ENCODE measurements at places on chromosomes 7 and 10.

DNA sequence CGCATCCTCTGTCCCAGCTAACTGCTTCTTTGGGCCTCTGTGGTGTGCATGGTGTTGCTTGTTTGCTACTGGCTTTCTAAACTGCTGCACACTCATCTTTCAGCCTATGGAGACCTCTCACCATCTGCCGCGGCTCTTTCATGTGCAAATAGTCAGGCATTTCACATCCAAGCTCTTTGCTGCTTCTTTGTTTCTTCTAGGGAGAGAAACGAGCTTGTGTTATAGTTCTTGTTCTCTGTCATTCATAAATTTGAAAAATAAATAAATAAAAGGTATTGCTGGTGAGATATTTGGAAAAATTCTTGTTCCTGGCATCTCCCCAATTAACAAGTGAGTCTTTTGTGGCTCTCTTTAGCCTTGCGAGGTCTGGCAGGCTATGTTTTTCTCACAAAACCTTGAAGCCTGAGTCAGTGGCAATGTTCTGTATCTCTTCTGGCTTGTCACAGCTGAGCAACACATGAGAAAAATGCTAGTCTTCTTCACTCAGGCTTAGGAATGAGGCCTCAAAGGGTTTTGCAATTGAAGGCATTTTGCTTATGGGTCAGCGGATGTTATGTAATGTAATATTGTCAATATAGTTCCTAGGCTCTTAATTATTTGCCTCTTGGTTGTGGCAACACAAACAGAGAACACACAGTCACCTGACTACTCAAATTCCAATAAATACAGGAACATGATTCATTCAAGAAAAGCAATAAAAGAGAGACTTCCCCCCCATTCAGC, 274.0 kb downstream of the FRMD4A start:
- no peak for DNase-seq

- no peak for DNase-seq
Measured at GRCh38 chr10:127148066-127148932, 48.1 kb downstream of the INSYN2A start.

DNA sequence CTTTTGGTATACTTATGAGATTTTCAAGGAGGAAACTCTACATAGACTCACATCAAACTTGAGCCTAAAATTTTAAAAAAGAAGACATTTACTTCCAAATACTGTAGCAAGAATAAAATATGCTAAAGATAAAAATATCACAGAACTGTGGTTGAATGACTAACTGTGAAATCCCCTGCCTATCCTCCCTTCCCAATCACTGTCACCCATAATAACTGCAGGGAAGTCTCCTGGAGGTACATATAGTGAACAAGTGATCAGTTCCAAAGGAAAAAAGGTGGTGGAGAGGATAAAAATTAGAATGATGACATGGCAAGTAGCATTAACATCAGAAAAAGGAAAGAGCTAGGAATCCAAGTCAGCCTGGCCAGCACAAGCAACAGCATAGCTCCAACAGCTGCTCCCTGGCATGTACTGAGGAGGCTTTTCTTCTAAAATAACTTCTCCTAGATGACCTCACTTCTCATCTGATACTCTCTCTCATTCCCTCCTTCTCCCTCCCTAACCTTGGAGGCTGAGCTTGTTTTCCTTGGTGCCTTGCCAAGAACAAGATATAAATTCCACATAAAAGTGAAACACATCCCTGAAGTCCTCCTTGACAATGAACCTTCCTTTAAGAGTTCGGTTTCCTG, 124.0 kb downstream of the IQUB start:
- DNase-seq = no peak

- DNase-seq = no peak
Measured at GRCh38 chr7:141889321-141889720, 26.9 kb upstream of the OR9A4 start.

DNA sequence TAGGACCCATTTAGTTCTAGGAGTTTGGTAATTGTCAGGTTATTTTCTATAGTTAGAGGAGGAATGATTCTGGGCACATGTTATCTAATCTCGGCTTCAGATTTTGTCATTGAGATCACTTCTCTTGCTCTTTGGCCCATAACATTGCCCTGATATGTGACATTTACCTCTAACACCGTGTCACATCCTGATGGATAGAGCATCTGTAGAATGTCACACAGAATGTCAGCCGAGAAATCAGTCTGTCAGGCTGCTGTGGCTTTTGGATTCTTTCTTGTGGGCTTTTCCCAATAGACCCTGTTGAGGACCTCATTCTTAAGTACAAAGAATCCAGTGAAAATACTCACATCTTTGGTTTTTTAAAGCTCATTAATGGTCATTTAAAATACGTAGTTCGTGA, 142.4 kb downstream of the LRRC4 start:
- no peak for DNase-seq

DNA sequence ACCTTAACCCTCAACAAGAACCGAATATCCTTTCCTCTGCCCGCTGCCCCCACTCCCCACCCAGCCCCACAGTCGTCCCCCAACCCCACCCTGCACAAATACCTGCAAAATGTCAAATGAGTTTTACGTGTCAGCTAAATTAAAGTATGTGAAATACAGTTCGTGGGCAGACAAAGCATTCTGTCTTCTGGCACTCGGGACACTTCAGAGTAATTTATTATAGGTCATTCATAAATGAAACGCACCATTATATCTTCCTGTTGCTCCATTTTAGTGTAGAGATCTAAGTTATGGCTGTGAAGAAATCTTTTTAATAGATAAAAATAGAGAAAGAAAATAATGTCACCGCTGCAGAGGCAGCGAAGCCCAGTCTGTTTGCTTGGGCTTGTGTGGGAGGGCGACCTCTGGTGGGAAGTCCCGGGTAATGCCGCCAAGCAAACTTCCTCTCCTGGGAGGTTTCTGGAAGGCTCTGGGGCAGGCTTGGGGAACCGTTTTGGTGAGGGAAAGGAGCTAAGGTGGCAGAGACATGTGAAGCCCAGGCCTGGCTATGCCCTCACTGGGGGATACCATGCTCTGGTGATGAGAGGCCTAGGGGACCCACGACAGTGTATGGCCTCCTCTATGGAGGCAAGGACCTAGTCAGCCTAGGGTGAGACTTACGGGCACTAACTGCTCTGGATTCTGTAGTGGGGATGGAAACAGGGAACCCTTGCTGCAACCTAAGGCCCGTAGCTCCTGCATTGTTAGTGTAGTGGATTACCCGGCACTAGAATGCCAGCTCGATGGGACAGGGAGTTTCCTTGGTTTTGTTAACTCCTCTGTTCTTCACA, 604.9 kb downstream of the LRMDA start:
- peak; percentile 8 for DNase-seq

DNA sequence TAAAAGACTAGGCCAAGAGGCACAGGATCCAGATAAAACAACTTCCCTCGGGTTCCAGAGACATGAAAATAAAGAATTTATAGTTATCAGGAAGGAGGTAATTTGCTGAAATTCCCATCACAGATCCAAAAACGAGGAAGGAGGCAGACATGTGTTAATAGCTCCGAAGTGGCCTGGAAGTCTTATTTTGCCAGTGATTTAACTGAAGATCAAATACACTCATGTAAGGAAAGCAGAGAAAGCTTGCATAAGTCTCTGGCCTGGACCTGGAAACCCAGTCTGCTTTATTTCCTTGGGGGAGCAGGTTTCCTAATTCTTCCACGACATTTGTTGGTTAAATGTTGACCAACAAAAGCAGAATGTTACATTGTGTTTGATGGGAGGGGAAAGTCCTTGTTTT, 498.7 kb upstream of the C7orf33 start:
- no peak for DNase-seq

DNA sequence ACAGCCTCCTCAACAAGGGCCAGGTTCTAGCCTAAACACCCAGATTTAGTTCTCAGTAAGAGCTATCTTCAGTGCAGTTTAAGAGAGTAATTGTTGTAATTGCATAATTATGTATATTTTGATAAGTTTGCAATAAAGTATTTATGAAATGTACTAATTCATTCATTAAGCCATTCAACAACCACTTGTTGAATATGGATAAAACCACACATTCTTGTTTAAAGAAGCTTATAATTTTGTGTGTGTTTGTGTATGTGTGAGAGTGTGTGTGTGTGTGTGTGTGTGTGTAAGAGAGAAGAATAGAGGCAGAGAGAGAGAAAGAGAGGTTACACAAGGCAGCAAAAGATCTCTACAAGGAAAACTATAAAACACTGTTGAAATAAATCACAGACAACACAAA, 115.0 kb upstream of the SLC25A13 start:
- DNase-seq = no peak

GRCh38 chr10:1483246-1483645, 254.1 kb downstream of the ADARB2 start:
- DNase-seq = no peak

- DNase-seq = no peak
Measured at GRCh38 chr10:80405626-80406025, 2.7 kb upstream of the PRXL2A start.

DNA sequence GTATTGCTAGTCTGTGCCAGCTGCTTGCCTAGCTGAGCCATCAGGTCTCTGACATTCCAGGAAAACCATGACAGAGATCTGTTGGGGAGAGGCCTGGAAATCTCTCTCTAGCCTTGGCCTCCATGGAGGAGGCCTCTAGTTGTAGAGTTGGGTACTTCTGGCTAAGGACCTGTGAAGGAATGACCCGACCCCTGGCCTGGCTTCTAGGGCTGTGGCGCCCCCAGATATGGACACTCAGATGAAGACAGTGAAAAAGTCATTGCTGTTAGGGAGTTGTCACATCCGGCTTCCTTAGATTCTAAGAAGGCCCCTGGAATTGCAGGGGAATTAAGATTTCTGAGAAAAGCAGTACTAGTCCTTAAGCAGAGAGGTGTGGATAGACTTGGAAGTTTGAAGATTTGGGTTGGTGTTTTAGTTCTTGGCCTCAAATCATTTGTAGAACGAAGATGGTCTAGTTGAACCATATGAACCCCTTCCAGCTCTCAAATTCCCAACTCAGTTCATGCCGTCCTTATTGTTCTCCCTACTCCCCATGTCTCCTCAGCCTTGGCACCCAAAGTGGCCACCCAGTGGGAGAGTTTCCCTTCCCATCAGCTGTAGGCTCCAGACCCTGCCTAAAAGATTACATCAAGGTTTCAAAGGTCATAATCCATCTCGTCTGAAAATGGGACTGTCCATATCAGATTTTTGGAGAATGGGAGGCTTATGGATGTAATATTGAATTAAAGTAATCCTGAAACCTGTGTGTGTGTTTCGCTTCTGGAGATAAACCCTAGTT, 7.0 kb downstream of the HHEX start:
- no peak for DNase-seq

- no peak for DNase-seq
Measured at GRCh38 chr7:23532490-23533237, 883 bp upstream of the TRA2A start.

GRCh38 chr7:2530071-2530987, 10.8 kb downstream of the LFNG start:
- no peak for DNase-seq

- no peak for DNase-seq
Measured at GRCh38 chr7:31751726-31752125, 64.7 kb downstream of the PPP1R17 start.

DNA sequence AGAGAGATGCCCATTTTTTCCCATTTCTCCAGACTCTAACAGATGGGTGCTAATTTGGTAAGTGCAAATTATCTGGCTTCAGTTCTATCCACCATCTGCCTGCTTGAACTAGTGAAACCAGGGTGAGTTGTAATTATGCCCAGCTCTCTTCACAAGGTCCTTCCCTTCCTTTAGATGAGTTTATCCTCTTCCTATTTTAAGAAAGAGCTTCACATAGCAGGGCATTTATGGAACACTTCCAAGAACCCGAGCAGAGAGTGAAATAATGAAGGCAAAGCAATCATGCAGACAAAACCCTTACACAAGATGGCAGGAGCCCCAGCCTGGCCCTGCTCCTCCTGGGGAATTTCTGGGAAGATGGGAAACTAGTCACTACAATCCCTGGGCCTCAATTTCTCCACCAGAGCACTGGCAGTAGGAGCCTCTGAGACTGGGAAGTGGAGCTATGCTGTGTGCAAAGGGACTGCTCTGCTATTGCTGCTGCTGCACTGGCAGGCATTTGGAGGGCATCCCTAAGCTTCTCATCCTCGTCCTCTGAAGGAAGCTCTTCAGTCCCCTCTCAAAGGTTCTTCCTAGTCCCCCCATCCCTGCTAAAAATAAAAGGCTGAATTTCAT, 33.7 kb upstream of the PLXNA4 start:
- no peak for DNase-seq

- no peak for DNase-seq
Measured at GRCh38 chr10:126165874-126166273, 222.4 kb downstream of the ADAM12 start.

GRCh38 chr7:133110312-133110711, 28.4 kb upstream of the CHCHD3 start:
- no peak for DNase-seq

GRCh38 chr7:152073352-152073751, 47.9 kb downstream of the GALNT11 start:
- DNase-seq = no peak

- no peak for DNase-seq
Measured at GRCh38 chr10:95506056-95506737, 55.0 kb downstream of the SORBS1 start.

DNA sequence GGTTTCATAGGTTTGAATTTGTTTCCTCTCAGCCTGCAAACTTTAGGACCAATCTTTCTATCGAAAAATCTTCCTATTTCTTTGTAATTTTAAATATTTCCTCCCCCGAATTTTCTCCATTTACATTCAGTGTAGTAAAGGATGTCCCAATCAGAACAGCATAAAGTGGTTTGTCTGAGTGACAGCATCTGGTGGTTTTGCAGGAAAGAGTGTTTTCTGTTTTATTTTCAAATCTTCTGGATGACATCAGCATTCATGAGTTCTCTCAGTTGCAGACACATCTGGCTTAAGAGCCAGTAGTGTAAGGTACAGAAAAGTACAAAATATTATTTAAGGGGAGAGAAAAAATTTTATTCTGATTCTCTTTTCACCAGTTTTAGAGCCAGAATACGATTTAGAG, 634.8 kb downstream of the PHTF2 start:
- DNase-seq = no peak

DNA sequence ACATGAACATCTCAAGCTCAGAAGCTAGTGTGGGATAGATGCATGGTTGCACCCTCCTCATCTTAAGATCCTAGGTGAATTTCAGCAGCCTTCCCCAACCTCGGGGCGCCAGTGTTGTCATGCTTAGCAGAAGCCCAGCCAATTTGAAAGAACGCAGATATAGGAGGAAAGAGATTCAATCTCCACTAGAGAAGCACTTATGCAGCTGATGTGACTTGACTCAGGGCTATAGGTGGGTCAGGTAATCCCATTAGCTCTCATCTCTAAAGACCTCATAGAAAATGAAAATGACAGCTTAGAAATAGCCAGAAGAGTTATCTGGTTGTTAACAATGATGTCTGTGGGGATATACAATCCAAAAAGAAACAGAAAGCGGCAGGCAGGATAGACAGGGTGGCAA, 310.5 kb downstream of the GPAM start:
- no peak for DNase-seq

GRCh38 chr10:114685456-114685855, 27.4 kb upstream of the ABLIM1 start:
- no peak for DNase-seq

- no peak for DNase-seq
Measured at GRCh38 chr7:138257459-138258196, 181.4 kb downstream of the AKR1D1 start.

- DNase-seq = no peak
Measured at GRCh38 chr10:127600479-127600878, 51.4 kb downstream of the NPS start.
